ENCODE measurements at places on chromosomes 3 and 15.

DNA sequence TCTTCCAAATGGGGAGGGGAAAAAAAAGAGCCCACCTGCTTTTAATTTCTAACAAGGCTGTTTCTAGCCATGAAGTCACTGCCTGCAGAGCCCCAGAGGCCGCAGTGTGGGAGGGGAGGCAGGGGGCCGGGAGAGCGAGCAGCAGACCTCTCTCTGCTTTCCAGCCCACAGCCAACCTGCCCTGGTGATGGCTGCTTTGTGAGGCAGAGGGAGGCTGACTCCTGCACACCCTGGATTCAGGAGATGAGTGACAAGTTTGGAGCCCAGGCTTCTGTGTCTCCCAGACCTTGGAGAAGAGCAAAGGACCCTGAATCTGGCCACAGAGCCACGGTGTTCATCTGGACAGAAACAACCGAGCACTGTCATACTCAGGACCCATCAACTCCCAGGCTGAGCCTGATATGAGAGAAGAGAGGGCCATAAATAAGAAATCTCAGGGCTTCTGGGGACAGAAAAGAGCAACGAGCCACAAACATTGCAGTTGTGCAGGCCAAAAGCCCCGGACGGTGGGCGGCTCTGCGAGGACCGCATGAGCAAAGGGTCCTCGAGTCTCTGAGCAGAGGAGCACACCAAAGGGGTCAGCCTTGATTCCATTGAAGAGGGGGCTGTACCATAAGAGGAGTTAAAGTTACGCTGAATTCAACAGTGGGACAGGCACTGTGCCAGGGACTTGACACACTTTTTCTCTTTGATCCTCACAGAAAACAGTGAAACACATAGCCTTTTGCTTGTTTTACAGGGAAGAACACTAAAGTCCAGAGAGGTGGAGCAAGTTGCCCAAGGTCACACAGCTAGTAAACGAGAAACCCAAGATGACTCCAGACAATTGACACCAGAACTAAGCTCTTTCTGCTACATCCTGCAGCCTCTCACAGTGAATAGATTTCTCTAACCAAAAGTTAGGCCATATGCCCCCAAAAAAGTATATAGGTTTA lies 97.2 kb downstream of the SEMA5B start:
- DNase-seq = no peak

GRCh38 chr3:123448536-123449101 lies at the start of gene ADCY5:
Gene ADCY5 (minus strand): TSS chr3:123449090. CDS start chr3:123448545, 545 bp downstream.
- no peak for DNase-seq

- DNase-seq = no peak
Observed at GRCh38 chr15:31353931-31354330, 27.3 kb downstream of the KLF13 start.

GRCh38 chr3:173287361-173287760 lies 110.2 kb upstream of the NLGN1 start:
- no peak for DNase-seq

DNA sequence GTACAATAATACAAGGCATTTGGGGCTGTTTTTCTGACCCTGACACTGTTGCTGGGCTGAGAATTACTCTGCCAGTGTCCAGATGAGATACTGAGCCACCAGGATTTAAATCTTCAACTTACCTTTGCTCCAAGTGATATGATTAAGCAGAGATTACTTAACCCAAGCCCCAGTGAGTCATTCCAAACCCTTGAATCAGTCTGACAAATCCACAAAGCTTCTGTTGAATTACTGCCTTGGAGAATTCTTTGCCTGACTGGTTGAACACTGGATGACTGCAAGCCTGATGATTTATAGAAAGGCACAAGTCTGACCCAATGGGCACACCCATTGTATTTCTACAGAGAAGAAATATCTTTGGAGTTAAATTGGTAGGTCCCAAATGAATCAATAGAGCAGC lies 88.2 kb upstream of the TSC22D2 start:
- no peak for DNase-seq

DNA sequence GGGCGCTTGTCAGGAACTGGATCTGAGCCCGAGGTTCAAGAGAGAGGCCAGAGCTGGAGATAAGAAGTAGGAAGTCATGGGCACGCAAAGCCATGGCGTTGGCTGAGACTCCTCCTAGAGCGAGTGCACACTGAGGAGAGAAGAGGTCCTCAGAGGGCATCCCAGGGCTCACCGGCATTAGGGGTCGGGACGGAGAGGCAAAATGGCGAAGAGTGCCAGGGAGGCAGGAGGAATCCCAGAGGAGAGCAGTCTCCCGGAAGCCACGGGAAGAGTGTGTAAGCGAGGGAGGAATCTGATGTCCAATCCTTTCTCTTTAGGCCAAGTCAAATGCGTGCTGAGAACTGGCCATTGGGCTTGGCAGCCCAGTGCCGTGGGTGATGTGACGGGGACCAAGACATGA lies 24.0 kb downstream of the EFCC1 start:
- DNase-seq = no peak
